Hepatocyte (in vitro differentiated cells): ENCODE measurements at places on chromosomes 6 and 20.

DNA sequence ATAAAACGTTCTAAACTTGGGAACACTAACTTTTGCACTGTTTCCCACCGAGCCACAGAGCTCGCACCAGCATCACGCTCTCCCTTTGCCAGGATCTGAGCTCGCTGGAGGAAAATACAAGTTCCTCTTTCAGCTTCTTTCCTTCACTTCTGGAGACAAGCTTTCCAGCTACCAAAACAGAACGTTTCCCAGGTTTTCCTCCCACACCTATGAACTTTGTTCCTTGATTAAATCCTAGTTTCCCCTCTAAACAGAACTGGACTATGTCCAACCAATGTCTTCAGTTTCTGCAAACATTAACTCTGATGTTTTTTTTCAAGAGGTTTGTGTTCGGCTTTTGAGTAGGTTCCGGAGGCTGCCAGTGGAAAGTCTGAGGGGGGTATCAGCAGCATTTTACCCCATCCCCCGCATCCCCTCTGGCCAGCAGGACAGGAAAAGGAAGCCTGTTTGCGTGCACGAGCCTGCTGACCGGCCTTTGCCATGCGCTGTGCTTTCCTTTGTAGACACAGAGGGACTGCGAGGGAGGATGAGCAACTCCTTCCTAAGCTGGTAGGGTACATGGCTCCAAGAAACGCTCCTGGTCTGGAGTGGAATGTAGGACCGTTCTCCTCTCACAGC, 135.5 kb downstream of the LY86 start:
- DNase-seq = peak; percentile 76

GRCh38 chr6:79605968-79606764, 25.0 kb upstream of the SH3BGRL2 start:
- DNase-seq = no peak

GRCh38 chr20:10511170-10511508, 76.0 kb downstream of the SLX4IP start:
- peak; percentile 18 for DNase-seq

- no peak for DNase-seq
Observed at GRCh38 chr6:121651420-121651819, 216.0 kb downstream of the GJA1 start.

DNA sequence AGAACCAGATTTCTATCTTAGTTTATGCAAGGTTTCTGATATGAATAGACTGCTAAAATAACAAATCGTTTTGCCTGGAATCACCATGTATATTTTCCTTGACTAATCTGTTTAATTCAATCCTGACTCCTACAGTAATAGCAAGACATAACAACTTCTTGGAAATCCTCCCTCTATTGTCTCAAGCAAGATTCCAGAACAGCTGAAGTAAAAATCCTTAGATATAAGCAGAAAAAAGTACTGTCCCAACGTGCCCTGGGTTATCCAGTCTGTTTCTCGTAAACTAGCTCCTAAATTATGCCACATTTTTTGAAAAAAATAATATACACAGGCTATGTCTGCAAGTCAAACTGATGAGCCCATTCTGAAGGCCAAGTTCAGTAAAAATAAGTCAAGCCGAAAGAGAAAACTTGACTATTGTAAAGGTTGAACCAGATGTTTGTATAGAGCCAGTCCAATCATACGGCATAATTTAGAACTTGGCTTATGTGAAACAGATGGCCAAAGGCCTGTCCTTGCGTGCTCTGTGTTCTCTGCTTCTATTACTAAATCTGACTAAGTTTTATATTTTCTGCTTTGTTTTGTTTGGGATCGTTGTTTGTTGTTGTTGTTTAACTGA, 341.6 kb upstream of the NRSN1 start:
- DNase-seq = no peak

DNA sequence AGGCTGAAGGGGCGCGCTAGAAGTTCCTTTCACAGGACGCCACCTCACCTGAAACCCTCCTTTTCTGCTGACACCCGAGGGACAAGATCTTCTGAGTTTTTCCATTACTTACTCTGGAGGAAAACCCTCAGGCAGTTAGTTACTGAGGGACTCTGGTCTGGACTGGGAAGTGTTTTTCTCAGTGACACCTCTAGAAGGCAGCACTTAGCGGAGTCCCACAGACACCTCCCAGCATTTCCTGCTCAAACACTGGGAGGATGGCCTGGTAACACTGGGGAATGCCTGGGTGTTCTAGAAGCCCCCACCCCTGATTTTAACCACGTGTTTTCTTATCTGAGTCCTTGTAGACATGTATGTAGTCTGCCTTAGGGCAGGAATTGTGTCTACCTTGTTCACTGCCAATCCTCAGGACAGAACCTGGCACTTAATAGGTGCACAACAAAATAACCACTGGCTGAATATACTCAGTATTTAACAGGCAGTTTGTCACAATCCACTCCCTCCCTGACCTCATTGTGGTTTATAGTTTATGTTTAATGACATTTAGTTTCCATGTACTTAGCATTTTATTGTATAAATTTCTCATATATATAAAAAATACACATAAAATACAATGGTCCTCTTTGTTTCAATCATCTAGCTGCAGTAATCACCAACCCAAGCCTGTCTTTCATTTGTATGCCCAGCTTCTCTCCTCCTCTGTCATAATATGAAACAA, 4.8 kb downstream of the GSTA3 start:
- DNase-seq = no peak

DNA sequence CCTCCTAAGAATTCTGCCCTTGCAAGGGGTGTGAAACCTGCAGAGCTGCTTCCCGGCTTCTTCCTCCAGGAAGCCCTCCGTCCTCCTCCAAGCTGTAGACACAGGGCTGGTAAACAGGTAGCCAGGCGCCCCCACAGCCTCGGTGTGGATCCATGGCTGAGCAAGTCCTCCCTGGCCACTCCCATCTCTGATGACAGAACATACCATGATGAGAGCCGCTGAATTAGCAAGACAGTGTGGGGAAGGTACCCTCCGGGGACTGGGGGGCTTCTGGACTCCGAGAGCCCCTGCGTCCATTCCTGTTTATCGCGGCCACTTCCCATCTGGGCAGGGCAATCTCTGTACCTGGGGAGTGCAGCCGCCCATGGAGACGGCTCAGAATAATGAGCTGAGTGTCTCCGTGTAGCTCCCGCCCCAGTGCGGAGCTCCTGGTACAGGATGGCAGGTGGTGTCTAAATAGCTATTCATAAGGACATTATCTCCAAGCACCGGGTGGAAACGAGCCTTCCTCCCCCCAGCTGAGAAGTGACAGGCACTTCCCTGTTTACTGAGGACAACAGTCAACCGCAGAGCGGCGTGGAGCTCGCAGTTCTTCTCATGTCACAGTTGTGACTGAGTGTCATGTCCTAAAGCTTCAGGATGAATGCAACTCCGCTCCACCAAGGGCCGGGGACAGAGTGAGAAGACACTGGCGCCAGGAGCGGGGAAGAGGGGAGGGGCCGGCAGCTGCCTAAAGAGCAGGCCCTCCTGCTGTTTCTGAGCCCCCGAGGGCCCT, 22.7 kb upstream of the NTSR1 start:
- peak; percentile 35 for DNase-seq

- DNase-seq = no peak
Observed at GRCh38 chr20:8271727-8272126, 139.7 kb downstream of the PLCB1 start.

GRCh38 chr6:10723567-10723881, 654 bp downstream of the TMEM14C start:
- no peak for DNase-seq

DNA sequence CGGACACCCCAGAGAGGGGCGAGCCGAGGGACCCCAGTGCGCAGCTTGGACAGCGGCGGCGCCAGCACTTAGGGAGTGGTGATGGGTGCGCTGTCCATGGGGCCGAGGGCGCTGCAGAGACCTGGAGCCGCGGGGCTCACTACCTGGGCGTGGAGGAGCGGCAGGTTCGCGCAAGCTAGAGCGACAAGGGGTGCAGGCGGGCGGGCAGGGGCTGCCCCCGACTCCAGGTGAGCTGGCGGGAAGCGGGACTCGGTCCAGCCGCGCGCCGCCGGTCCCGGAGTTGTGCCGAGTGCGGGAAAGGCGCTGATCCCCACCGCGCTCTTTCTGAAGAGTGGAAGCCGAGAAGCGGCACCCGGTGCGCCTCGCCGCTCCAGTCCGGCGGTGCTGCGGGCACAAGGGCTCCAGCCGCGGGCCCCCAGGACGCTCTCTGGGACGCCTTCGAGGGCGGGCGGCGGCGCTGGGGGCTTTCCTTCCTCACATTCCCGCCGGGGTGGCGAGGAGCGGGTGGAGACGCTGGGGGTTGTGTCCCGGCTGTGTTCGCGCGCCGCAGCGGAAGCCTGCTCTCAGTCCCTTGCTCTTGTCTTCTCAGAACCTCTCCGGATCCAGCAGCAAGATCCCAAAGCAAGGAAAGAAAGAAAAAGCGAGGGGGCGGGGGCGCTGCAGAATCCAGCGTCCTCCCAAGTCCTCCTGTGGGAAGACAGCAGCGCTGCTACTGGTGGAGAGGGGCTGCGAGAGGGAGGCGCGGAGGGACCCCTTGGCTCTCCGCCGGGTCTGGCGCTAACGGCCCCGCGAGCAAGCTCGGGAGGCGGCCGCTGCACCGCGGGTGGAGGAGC, at the start of gene B3GAT2:
Gene B3GAT2, minus strand, starts transcription at position 610 of the 833 bp plus-strand sequence. CDS start 631 bp downstream, outside the sequence.
- peak; percentile 47 for DNase-seq

DNA sequence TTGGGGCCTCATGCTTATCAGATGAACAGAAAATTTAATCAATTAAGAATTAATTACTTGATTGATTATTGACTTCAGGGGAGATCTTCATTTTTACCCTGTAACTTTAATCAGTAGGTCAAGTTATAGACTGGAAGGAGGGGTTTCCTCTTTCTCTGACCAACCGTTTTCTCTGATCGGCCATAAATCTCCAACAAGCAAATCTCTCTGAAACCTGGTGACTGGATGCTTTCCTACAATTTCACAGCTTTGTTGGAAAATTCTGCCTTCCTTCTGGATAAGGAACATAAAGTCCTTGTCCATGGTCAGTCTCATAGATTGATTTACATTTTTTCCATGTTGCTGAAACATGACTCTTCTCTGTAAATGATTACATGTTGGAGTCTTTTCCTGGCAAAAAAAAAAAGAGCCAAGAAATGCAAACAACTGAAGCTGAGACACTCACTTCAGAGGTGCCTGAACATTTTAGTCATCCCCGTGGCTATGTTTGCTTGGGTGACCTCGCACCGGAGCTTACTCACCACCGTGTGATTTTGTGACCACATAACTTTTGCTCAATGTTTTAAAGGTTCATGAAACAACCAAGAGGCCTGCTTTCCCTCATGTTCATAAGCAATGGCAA, 31.0 kb downstream of the IRF4 start:
- peak; percentile 86 for DNase-seq

- DNase-seq = no peak
Observed at GRCh38 chr20:21564127-21564773, 50.4 kb upstream of the NKX2-2 start.

DNA sequence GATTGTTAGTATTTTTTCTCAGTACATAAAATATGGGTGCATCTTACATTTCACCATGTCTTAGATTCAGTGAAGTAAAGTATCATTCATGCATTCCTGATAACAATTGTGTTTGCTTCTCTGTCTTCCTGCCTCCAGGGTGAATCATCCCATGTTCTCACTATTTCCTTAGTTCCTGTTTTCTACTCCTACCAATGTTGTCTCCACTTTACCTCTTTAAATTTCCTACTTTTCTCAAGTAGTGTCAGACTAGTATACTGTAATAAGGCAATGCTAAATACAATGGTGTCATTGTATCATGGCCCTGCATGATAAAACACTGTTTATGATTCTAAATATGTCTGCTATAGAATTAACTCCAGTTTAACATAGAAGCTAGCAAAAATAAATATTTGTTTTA, 37.4 kb upstream of the GABRR1 start:
- DNase-seq = no peak

DNA sequence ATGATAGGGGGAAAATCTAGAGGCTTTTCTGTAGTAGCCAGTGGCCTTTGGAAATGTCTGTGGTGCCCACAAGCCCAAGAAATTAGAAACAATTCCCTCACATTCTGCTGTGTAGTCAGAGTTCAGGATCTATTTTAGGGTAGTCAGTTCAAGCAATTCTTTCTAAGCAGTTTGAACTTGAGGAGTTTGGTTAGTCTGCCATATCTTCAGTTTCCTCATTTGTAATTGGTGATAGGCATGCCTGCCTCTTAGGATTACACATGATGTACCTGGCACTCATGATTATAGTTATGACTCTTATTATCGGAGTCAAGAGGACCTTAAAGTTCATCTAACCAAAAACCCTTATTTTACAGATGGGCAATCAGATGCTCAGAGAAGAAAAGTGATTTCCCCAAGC, 21.2 kb upstream of the MEP1A start:
- no peak for DNase-seq

GRCh38 chr20:51480507-51481270, 61.8 kb downstream of the NFATC2 start:
- DNase-seq = no peak

GRCh38 chr6:111173946-111174345, 86.6 kb downstream of the SLC16A10 start:
- no peak for DNase-seq

DNA sequence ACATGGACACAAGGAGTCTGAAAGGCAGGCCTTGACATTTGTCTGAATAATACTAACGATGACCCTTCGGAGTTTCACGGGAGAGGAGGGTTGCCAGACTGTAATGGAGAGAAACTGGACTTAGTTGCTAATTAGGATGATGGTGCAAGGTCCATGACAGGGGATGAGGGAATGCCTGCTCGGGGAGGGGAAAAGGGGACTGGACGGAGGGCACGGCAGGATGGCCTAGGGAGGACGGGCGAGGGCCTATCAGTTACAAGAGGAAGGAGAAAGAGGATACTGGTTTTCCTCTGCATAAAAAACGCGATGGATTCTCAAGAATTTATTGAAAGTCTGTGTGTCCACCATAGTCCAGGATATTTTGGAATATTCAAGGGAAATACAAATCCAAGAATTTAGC, 42.7 kb downstream of the IRAK1BP1 start:
- DNase-seq = no peak

DNA sequence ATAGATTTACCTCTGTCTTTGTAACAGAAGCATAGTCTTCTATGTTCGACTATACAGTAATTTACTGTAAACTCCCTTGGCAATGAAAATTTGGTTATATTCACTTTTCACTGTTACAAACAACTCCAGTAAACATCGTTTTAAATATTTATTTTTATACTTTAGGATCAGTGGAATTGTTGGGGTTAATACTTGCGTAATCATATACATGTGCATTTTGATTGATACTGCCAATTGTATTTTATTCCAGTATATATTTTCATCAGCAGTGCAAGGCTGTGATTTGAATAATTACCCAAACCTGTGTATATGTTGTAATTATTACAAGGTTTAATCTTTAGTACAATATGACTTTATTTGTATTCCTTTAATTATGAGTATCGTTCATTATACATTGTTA, 255.7 kb downstream of the ARID1B start:
- no peak for DNase-seq
